ENCODE measurements at places on chromosomes 12 and 14.

DNA sequence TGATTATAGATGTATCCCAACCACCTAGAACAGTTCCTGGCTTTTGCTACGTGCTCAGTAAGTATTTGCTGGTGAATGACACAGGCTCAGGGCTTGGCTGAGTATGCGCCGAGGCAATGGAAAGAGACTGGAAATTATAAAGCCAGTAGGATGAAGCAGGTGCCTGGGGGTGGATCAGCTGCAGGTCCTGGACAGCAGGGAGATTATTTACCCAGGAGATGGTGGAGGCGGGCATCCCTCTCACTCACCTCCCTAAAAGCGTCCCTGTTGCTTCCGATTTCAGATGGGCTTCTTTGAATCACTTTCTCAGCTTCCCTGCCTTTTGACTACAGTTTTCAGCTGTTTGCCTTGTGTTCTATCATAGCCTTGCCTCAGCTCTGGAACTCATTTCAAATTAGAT, 6.4 kb downstream of the SLC6A13 start:
- DNase-seq = no peak

GRCh38 chr12:3493043-3493858, 2.2 kb downstream of the PRMT8 start:
- DNase-seq = no peak

DNA sequence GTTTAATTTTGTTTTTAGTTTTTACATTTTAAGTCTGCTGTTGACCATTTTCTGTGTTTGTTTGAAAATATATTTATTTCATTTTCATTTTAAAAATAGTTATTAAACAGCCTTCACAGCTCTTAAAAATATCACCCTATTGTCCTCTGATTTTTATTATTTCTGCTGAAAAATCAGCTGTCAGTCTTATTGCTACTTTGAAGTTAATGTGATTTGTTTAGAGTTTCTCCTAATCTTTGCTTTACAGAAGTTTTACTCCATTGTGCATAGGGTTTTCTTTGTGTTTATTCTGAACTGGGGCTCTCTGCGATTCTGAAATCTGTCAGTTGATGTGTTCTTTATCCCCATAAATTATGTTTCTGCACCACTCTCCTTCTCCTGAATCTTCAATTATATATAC, 486.3 kb downstream of the SOX5 start:
- DNase-seq = no peak

DNA sequence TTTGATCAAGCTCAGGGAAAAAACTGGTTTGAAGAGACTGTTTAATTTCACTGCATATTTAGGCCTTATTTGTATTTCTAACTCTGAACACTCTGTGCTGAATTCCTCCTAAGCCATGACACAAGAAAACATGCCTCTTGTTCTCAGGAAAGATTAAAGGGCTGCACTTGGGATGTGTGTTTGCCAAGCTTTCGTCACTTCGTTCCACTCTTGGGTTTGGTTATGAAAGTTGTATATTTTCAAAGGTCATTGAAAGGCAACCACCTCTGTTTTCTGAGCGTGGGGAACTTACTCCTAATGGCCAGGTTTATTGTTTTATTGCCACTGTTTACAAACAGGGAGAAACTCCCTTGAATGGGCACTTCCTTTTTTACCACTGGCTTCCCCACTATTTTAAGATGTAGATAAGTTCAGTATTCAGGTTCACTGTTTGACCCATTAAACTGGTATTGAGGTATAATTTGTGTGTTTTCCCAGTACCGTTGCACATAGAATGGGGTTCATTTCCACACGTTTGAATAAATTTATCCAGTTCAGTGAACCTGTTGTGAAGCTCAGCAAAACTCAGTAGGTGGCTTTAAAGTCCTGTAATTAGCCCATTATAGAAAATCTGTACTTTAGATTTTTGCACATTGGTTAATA, 65.3 kb downstream of the NKX2-1 start:
- DNase-seq = no peak

- DNase-seq = no peak
Observed at GRCh38 chr14:21529515-21529914, 3.4 kb upstream of the SALL2 start.

DNA sequence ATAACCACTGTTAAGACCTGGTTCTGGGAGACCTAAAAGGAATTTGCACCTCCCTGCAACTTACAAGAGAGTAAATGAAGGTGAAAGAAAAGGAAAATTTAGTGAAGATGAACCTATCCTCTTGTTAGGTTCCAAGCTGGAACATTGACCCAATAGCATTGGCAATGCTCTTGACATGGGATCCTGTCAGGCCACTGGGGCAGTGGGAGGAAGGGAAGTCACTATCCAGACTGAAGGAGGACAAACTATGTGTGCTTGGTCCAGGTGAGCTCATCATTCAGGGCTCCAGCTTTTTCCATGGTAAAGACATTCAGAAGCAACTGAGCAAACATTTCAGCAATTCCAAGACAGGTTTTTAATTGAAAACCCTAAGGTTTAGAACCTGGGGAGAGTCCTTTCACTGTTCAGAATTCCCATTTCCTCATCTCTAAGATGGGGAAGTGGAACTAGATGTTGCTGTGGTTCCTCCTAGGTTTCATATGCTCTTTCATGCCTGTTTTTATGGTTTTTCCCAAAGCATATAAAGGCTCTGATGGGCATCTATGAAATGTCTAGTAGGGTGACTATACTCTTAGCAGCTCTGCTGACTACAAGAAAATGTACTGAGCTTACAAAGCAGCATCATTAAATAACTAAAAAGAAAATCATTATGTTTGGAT, 33.1 kb downstream of the MAPK1IP1L start:
- no peak for DNase-seq

DNA sequence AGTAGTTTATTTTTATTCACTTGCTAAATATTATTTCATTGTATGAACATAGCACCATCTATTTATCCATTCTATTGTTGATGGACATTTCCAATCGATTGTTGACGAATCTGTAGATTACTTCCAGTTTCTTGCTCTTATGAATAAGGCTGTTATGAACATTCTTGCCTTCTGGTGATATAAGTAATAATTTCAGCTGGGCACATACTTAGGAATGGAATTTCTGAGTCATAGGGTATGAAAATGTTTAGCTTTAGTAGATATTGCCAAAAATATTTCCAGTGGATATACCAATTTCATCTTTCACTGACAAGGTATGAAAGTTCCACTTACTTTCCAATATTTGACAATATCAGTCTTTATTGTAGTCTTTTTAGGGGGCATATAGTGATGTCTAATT, 468.5 kb downstream of the ETNK1 start:
- DNase-seq = no peak

DNA sequence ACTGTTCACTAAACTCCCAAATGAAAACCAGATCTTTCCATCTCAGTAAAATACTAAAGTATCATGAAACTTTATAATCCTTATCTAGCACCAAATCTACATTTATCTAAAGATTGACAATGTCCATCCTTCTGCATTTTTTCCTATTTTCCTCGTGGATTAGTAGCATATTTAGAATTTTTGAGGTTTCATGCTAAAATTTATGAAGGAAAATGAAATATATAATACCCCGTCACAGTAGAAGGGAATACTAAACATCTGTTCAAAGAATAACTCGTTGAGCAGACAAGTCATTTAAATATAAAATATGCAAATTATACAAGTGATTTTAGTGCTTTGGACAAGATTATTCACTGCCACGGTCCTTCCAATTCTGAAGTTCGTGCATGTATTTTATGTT, 122.7 kb upstream of the SLCO1C1 start:
- DNase-seq = no peak

GRCh38 chr12:93521225-93522080, 51.0 kb upstream of the SOCS2 start:
- no peak for DNase-seq

- DNase-seq = no peak
Observed at GRCh38 chr14:56892959-56893358, 82.7 kb upstream of the OTX2 start.

- DNase-seq = no peak
Observed at GRCh38 chr12:117282490-117282889, 78.9 kb downstream of the NOS1 start.

GRCh38 chr12:89762498-89763170, 54.0 kb upstream of the ATP2B1 start:
- no peak for DNase-seq

DNA sequence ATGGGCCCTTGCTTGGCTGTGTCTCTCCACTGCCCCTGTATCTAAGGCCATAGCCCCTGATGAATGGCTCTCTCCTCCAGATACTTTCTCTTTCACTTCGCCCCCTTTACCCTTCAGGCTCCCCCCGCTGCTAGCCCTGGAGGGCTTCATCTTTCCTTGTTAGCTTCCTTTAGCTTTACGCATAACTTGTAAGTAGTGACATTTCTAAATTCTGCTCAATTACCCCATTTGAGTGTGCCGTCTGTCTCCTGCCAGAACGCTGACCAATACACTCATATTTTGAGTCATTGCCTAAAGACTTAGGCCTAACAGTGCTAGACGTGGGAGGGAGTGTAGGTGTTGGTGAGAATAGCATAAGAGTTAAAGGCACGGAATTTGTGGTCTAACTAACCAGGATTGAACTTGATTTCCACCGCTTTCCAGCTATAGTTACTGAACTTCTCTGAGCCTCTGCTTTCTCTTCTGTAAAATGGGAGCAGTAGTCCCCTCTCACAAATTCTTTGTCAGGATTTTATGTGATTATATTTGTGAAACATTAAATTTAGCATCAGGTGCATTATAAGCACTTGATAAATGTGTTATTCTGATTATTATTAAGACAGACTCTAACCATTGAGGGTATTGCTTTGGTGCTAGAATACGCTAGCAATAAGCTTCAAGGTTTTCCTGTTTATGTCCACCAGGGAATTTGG, 129.3 kb downstream of the ZFP36L1 start:
- DNase-seq = no peak

- DNase-seq = no peak
Observed at GRCh38 chr12:96398424-96399119, 1.7 kb downstream of the CDK17 start.

GRCh38 chr14:105489542-105490266, 1.3 kb upstream of the TEDC1 start:
- DNase-seq = peak; percentile 70

DNA sequence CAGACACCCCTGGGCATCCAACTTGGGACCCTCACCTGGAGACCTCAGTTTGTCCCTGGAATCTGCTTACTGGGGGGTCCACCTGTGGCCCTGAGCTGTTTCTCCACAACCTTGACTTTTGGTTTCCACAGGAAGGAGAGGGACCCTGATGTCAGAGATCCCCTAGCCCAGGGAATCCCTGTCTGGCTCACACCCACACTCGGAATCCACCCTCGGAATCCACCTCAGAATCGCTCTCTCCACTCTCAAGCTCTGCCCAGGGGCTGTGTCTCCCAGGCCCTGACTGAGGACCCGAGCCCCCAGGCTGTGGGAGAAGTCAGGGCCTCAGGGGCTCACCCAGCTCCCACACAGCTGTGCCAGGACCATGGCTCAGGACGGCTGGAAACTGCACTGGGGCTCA, 17.4 kb downstream of the LTBP2 start:
- DNase-seq = no peak

DNA sequence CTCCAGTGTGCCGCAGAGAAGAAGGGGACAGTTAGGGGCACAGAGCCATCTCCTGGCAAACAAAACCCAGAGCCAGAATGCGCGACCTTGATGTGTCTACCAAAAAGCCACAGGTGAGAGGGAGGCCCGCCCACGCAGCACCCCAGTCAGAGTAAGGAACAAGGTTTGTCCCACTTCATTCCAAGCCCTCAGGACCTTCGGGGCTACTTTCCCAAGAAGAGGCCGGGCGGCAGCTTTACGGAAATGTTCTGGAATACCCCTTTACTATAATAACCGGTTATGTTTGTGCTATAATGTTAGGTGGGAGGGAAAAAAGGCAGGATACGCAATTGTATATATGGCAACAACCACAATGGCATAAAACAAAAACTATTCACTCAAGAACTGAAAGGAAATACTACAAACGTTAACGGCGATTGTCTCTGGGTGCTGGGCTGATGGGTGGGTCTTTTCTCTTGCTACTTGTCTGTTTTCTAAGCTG, 12.3 kb downstream of the CCDC88C start:
- no peak for DNase-seq

DNA sequence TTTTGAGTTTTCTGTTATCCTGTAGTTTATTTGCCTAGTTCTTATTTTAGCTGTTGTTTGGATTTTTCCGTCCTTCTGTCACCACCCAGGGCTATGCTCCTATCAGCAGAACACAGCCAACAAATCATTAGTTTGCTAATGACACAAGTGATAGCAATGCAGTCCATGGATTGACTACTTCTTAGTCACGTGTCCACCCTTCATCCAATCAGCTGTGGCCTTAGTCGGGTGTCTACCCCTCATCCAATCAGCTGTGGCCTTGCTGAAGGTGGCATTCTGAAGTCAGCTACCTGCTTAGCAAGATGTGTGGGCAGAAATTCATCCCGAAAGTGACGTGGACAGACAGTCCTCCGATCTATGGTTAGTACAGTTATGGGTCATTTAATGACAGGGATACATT, 182.3 kb downstream of the GALC start:
- no peak for DNase-seq

DNA sequence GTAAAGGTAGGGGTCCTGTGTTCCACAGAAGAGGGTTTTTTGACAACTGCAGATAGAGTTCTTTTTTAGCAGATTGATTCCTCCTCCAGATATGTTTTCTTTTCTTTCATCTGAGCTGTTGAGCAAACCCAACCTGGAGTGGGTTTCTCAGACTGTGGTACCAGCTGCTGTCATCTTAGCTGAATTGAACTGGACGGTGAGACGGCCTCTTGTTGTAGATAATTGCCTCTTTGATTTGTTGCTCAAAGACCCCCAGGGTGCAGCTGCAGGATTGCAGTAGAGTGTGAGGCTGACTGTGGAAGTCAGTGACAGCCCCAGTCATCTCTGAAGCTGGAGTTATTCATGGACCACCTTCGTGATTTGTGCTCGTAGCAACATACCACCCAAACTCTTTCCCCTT, 317.7 kb downstream of the AACS start:
- DNase-seq = no peak

GRCh38 chr12:132018193-132018916, 68.6 kb downstream of the EP400 start:
- no peak for DNase-seq

DNA sequence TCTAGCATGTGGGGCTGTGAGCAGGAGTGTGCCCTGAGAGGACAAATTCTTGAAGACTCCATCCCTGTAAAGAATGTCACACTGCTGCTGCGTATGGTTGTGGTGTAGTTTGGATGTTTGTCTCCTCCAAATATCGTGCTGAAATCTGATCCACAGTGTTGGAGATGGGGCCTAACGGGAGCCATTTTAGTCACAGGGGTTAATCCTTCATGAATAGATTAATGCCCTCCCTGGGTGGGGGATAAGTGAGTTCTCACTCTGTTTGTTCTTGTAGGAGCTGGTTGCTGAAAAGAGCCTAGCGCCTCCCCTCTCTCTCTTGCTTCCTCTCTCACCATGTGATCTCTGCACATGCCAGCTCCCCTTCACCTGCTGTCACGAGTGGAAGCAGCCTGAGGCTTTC, 94.5 kb upstream of the VASH1 start:
- no peak for DNase-seq

- DNase-seq = no peak
Observed at GRCh38 chr12:104414581-104415341, 42.0 kb upstream of the CHST11 start.

DNA sequence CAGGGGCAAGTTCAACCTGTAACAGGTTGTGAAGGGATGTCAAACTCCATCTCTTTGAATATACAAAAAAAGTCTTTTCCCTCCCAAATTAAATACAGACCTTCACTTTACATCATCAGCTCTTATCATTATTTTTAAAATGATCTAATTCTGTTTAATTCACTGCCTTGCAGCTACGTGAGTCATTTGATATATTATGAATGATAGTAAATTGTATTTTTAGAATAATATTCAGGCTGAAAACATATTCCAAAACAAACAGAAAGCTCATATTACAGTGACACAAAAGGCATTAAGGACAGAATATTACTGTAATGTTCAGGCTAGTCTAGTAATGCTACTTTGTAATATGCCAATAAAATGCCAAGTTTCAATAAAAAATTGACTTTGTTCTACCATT, 53.3 kb downstream of the BCAT1 start:
- no peak for DNase-seq

Measured in neural crest cell (in vitro differentiated cells).